GM12865 (cell line): ENCODE measurements at places on chromosomes 12 and 14.

DNA sequence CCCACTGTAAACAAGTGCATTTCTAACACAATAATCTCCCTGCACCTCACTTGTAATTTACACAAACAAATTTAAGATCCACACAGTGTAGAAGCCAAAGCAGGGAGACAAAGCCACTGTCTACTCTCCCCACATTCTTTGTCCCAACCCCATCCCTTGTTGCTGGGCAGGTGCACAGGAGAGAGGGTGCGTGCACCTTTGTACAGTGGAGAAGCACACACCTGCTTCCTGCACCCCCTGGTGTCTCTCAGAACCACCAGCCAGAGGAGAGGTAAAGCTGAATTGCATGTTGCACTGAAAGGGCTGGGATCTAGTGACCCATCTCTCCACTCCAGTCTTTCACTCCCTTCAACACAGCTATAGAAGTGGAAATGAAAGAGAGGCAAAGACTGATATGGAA is 51.4 kb upstream of the IFNG-AS1 start:
- DNase-seq, result peak; percentile 25

DNA sequence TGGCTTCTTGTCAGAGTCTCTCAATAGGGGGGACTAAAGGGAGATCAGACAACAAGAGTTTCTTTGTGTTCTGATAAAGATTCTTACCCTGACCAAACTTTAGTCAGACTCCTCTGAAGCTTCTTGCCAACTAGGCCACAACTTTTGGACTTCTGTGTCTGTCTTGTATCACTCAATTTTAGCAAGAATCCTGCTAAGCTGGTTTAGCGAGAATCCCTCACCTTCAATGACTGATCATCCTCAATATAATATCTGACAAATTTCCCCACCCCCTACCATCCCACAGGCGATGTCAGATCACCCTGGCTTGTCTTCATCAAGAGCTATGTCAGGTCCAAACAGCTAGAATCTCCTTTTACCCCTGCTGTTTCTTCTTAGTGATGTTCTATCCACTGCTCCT is 215.2 kb downstream of the RASSF9 start:
- DNase-seq, result no peak

DNA sequence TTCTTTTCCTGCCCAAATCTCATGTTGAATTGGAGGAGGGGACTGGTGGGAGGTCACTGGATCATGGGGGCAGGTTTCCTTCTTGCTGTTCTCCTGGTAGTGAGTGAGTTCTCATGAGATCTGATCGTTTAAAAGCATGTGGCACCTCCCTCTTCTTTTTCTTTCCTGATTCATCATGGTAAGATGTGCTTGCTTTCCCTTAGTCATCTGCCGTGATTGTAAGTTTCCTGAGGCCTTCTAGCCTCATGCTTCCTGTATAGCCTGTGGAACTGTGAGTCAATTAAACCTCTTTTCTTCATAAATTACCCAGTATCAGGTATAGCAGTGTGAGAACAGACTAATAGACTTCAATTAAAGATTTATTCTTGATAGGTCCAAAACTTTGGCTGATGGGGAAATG is 83.5 kb downstream of the CAND1 start:
- DNase-seq, result no peak

GRCh38 chr12:75884465-75884985 is 147.1 kb downstream of the PHLDA1 start:
- DNase-seq, result no peak

DNA sequence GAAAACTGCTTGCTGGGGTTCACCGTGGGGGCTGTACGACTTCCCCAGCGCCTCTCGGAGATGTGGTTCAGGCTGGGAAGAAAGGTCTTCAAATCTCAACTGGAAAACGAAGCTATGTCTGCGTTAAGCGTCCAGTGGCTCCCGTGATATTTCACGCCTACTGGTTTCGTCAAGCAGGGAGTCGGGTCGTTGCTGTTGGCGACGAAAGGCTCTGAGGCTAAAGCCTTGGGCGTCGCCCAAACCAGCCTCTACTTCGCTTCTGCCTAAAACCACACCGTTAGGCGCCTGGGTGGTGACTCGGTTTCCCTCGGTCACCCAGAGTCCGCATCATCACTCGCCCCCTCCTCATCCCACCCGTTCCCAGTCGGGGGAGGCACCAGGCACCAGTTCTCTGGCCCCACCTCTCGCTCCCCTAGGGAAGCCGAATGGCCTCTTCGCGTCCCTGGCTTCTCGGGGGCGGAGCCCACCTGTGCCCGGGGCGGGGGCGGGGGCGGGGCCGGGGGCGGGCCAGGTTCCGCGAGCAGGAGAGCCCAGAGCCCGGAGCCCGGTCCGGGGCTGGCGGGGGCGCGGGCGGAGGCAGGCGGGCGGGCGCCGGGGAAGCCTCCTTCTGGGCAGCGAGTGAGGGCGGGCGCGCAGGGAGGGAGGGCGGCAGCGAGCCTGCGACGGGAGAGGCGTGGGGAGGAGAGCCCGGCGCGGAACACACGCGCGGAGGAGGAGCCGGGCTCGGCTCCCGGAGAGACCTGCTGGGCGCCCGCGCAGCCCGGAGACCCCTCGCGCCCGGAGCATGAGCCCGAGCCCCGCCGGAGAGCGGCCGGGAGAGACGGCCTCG is at the start of gene B4GALNT3:
B4GALNT3 (plus strand) TSS at position 510 of the 829 bp plus-strand sequence. CDS start 438 bp downstream, outside the sequence.
- peak; percentile 14 for DNase-seq

DNA sequence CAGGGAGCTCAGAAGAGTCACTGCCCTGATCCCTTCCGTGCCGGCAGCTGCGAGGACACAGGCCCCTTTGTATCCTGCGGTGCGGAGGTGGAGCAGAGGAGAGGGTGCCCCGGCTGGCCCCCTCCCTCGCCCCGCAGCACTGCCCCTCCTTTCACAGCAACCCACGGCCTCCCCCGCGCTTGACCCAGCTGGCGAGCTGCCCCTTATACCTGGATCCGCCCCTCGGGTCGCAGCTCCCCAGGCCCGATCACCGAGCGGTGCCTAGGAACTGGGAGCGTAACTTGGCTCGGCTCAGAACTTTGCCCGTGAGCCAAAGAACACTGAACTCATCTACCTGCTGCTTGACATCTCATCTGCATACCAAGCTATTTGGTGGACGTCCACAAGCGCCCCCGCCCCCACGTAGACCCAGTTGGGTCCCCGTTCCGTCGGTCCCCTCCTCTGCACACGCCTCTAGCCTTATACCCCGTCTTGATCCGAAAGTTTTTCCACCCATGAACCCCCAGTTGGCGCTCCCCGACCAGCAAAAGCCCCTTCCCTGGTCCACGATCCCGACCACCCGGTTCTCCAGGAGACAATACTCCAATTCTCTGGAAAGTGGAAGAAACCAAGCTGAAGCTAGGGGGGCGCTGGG is 697 bp upstream of the DNAJC14 start:
- peak; percentile 47 for DNase-seq

DNA sequence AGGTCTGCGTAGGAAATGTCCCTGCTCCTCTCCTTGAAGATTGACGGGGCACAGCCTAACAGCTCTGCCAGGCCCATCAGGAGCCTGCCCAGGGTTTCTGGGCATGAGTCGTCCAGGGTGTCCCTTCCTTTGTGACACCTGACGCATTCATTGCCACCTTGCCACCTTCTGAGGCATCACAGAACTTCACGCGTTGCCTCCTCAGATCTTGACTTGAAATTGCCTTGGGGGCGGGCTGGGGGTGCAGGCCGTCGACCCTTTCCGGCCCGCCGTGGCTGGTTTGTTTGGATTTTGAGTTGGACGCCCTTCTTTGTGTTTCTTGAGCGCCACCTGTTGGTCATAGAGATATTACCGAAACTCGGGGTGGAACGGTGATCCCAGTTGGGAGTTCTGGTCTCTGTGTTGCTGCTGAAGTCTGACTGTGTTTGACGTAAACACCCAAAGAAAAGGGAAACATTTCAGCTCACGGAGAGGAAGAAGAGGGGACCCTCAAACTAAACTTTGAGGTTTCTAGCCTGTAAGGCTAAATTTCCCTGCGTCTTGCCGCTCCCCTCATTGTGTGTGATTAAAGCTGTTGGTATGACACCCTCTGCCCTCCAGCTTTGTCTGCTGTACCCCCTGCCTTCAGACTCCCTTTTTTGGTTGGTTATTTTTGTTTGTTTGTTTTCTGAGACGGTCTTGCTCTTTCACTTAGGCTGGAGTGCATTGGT is 44.6 kb downstream of the MLXIP start:
- DNase-seq, result peak; percentile 66

- no peak for DNase-seq
These were observed 7.3 kb downstream of the GAPDH start for GRCh38 chr12:6541371-6542165.

DNA sequence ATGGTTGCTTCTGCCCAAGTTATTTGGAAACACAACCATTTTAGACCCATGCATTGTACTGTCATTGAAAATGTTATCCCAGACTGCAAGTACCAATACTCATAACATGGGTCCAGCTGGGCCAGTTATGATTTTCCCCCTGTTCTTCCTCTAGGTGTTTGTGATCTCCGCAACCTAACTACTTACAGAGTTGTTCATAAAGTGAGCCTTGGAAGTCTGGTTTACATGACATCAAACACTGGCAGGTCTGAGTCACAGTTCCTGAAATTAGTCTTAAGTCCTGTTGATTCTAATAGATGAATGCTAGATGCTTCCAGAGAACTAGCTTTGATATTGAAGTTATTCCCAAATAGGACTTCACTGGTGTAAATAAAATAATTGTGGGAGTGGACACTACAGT is 487.0 kb downstream of the MED13L start:
- DNase-seq, result no peak

- DNase-seq, result no peak
These were observed 38.1 kb upstream of the CMKLR1 start for GRCh38 chr12:108377260-108377659.

DNA sequence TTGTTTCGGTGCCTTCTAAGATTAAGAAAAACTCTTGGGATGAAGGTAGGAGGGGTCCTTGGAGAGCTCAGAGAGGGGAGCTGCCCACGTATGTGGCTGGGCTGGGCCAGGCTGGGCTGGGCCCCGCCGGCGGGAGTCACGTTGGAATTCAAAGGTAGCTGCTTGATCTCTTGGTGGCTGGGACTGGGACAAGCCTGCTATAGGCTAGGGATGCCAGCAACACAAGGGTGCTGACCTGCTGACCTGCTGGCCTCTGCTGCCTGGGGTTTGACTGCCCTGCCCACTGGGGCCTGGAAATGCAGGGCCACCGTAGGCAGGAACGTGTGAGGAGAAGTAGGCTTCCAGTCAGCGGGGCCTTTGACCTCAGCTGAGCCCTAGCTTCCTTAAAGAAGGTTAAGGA is 52.8 kb upstream of the GTF2A1 start:
- DNase-seq, result no peak

- no peak for DNase-seq
These were observed 259.1 kb upstream of the FKBP4 start for GRCh38 chr12:2535583-2536204.

DNA sequence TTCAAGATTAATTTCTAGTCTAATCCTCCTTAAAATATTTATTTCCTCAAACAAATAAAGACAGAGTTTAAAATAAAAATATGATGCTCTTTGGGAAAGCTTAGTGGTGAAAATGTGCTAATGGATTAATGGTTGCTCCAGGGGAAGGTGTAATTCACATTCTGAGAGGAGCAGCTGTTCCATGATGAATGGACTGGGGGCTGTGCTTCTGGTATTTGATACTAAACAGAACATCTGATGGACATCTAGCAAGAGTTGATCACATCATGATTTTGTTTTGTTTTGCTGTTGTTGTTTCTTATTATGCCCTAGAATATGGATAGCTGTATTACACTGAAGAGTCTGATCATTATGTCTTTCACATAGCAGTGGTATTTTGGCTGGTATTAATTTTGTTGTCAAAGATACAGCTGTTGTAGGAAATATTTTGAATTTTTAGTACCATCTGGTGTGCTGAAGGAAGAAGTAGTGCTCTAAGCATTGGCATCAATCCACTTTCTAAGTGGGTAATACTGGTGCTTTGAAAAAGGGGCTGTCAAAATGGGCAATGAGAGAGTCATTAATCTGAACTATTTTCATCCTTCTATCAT is 296.4 kb downstream of the ADAMTS20 start:
- no peak for DNase-seq

DNA sequence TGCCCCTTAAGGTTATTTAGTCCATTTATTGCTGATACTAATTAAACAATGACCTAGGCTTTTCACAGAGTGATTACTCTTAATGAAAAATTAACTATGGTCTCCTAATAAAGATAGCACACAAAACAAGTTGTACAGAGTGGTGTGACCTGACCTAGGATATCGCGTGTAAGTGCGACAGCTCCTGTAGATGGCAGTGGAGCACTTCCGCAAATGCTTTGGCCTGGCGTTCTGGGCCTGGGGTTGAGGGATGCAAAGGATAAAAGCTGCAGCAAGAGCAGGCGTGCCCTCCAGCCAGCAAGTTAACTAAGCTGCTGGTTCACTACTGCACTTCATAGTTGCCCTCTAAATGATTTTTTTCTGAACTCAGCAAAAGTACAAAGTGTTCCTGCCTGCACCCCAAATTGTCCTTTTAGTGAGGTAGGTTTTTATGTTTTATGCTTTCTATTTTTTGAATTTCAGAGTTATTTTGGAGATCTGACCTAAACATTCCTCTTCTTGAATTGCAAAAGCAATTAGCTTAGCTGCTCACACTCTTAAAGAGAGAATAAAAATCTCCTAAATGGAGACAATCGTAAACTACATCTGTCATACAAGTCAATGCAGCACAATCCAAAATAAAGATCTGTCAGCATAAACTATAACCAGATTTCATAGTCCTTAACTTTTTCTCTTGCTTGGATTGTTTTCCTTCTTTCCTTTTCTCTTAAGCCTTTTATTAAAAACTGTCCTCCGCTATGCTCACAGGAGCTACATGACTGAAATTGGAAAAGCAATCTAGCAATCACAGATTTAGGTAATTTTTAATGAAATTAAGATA is 379.6 kb downstream of the LRIG3 start:
- DNase-seq, result peak; percentile 69

GRCh38 chr12:105946493-105946901 is 192.3 kb downstream of the NUAK1 start:
- no peak for DNase-seq

DNA sequence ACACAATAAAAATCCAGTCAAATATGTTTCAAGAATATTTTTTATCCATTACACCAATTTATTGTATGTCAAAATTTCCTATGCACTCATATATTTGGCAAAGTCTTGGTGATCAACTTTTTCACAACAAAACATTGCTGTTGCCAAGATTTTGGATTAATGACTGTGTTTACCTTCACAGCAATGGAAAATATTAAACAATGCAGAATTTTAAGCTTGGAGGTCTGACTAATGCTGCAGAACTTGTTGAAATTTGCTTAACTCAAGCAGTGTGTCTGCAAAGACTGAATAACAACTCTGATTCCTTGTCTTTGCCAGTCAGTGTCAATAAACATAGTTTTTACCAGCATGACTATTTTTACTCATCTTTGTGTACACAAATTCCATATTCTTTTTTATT is 336.4 kb downstream of the CCER1 start:
- DNase-seq, result no peak

GRCh38 chr12:15158083-15158482 is 63.1 kb downstream of the RERG start:
- DNase-seq, result no peak

DNA sequence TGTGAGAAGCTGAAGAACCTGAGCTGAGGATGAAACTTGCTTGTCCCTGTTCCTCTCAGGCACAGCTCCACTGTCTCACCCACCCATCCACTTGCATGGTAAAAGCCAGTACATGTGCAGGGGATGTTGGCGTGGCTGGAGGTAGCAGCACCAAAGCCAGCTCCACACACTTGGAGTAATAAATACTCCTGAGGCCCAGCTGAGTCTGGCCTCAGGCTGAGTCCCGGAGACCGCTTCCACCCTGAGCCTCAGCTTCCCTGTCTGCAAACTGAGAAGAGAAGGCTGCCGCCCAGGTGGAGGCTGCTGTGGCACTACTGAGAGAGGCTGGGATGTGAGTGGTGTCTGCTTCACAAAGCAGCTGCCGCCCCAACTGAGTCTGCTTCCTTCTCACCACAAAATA is 19.2 kb downstream of the CHGA start:
- DNase-seq, result no peak

- DNase-seq, result peak; percentile 1
These were observed 41.2 kb downstream of the SH2B3 start for GRCh38 chr12:111446631-111447570.

- DNase-seq, result peak; percentile 77
These were observed 46.2 kb downstream of the KDM2B start for GRCh38 chr12:121534495-121535148.
